ENCODE measurements at places on chromosomes 7 and 10. TPM values are rescaled to one million over a fixed set of nuclear protein-coding genes. Genes with fewer than 3 reads are reported as not detected.

Gene ARHGAP12
- 37.2 TPM for total RNA-seq

DNA sequence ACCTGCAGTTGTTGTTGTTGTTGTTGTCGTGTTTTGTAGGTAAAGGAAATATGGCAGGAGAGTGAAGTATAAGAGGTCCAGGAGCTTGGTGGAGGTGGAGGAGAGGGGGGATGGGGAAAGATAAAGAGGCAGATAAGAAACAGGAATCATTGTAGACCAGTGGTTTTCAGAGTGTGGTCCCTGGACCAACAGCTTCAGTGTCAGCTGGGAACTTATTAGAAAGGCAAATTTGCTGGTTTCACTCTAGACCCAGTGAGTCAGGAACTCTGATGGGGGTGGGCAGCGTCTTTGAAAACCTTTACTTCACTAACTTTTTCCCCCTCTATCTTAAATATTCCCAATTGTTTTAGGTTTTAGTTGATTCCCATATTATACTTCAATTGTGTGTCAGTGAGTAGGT, 241.5 kb downstream of the AUTS2 start:
- H3K27me3 ChIP-seq, result no peaks in the 10 kb centered on the region
- H3K27ac ChIP-seq, result no peak overlapping the region
- H3K36me3 ChIP-seq, result no peaks in the 10 kb centered on the region
- no peak overlapping the region for H3K4me3 ChIP-seq

Gene TMEM26
- total RNA-seq, result 0.27 TPM

DNA sequence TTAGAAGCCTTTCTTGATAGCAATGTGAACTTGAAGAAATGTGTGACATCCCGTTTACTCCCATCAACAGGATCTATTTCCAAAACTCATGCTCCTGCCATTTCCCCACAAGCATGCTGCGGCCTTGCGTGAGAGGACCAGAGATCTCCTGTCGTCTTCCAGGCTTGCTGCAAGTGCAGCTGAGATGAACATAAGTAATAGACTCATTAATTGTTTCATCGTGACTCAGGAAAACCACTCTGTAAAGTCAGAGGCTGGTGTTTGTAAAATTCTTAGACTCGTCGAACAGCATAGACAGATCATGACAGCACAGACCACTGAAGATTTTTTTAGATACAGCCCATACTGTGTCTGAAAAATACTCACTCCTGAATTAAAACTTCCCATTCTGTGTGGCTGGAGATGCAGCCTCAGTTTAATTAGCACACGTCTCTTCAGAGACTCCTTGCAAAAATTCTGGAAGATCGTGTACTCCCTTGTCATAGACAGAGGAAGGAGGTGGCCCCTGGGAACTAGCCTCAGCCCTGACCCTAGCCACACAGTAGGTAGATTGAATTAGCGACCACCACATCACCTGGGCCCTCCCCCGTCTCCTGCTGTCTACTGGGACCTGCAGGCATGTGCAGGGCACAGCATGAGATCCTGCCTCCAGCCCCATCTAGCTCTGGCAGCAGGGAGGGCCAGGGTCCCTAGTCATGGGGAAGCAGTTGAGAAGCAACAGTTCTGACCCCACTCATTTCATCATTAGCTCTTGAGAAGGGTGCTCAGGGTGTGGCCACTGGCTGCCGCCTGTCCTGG, 226.0 kb downstream of the CELF2 start:
- DNase-seq, result no peak
- H3K4me1 ChIP-seq, result peaks cover 6% of the 10 kb centered on the region
- H3K27ac ChIP-seq, result no peak overlapping the region
- no peaks in the 10 kb centered on the region for H3K36me3 ChIP-seq
- H3K27me3 ChIP-seq, result no peaks in the 10 kb centered on the region
- no peak overlapping the region for H3K4me3 ChIP-seq

DNA sequence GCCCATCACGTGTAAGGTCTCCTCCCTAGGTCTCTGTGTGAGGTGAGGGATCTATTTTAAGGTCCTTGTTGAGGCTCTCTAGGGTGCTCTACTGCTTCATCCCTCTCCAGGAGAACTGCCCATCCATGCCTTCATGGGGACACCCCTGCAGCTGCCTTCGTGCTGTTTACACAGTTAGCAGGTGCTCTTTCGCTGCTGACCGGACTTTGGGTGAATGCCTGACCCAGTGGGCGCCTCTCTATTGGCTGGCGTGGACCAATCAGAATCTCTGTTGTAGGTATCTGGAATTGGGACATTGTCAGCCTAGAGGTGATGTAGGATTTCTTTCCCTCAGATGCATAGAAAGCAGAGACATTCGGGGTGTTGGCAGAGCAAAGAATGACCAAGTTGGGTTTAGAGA, 38.7 kb upstream of the HMX3 start:
- DNase-seq, result no peak
- H3K27ac ChIP-seq, result no peak overlapping the region
- no peak overlapping the region for H3K4me3 ChIP-seq
- H3K36me3 ChIP-seq, result no peaks in the 10 kb centered on the region
- H3K4me1 ChIP-seq, result no peaks in the 10 kb centered on the region
- no peaks in the 10 kb centered on the region for H3K27me3 ChIP-seq

DNA sequence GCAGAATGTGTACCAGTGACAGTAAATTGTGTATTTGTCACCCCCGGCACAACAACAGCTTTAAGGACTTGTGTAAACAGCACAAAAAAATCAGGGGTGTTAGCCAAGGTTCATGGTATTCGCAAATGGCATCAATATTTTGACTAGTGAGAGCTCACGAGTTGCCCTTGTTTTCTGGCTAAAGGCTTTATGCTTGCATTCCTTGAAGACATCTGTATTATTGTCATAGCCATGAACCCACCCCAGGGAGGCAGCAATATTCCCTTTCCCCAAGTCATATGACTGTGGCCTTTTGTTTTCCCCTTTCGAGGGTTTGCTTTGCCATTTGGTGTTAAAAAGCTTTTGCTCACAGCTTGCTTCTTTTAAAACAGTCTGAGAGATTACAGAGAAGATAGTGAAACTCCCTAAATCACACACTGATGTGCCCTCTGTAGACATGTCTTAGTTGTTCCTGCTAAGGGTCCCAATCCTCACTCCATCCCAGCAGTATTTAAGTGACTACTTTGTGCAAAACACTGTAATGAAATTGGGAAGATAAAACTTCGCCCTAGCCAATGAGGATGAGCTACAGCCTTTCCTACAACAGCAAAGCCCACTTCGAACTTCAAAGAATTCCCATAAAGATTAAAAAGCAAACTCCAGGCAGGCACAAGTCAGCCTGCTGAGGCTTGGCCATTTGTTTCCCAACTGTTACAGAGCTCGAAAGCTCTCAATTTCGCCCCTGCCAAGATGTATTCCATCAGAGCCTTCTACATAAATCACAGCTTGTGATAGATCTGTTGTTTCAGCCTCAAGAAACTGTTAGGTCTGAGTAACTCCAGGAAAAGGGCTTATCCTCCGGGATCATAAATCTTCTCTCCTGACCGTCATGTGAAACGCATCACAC, 172.3 kb downstream of the ADAM12 start:
- no peaks in the 10 kb centered on the region for H3K27me3 ChIP-seq
- H3K27ac ChIP-seq, result no peak overlapping the region
- no peak overlapping the region for H3K4me3 ChIP-seq
- no peaks in the 10 kb centered on the region for H3K36me3 ChIP-seq

- H3K27ac ChIP-seq, result no peak overlapping the region
- no peaks in the 10 kb centered on the region for H3K36me3 ChIP-seq
- no peak for DNase-seq
- H3K27me3 ChIP-seq, result no peaks in the 10 kb centered on the region
- H3K4me1 ChIP-seq, result no peaks in the 10 kb centered on the region
Observed at GRCh38 chr7:25196132-25196896, 32.0 kb downstream of the NPVF start.

Gene PNLIPRP3
- 1.1 TPM for total RNA-seq

DNA sequence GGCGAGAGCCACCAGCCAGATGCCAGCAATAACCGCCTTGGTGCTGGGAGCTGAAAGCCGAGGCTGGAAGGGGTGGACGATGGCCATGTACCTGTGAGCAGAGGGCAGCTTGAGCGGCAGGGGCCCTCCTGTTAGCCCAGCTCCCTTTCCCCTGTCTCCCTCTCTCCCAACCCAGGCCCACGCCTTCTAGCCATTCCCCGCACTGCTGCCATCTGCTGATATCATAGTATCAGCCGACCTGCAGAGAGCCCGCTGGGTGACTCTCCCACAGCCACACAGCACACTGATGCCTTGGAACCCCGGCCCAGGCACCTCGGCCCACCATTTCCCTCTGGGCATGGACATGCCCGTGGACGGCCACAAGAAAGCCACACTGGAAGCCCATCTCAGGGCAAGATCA, 1.7 kb downstream of the TACR2 start:
- H3K27me3 ChIP-seq, result no peaks in the 10 kb centered on the region
- peaks cover 20% of the 10 kb centered on the region for H3K4me1 ChIP-seq
- no peak overlapping the region for H3K27ac ChIP-seq
- H3K36me3 ChIP-seq, result no peaks in the 10 kb centered on the region

Gene GRM3
- not detected for total RNA-seq

DNA sequence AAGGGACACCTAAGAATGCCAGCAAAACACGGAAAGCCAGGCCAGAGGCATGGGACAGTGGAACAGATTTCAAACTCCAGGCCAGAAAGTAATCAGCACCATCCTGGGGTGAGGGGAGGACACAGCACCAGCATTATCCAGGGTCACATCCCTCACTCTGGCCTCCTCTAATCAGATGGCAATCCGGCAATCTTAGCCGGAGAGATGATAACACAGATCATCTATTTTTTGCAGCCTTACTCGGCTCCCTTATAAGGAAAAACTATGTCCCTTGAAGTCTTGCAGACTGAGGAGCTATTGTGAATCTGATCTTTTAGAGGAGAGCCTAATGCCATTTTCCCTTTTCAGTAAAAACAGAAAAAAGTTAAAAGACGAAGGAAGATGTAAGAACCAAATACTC, 16.5 kb downstream of the TRIL start:
- DNase-seq, result no peak
- H3K27me3 ChIP-seq, result no peaks in the 10 kb centered on the region
- H3K4me3 ChIP-seq, result no peak overlapping the region
- H3K27ac ChIP-seq, result no peak overlapping the region

- H3K36me3 ChIP-seq, result no peaks in the 10 kb centered on the region
- no peaks in the 10 kb centered on the region for H3K4me1 ChIP-seq
- no peak for DNase-seq
Observed at GRCh38 chr10:16662923-16663322, 141.2 kb upstream of the C1QL3 start.

Gene NANOS1
- 1.4 TPM for total RNA-seq

DNA sequence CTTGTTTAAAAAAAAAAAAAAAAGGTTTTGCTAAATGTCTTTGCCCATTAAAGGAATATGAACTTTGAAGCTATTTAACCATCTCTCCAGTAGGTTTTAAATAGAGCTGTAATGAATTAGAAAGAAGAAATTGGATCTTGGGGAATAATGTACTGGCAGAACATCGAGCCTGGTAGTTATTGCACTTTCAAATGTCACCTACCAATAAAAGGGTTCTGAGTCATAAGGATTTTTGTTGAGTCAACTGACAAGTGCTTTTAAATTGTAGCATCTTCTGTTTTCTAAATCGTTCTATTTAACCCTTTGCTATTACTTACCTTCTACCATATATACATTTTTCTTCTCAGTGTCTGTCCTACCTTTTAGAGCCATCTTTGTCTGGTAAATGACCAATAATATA, 10.7 kb downstream of the CUTC start:
- peaks cover 36% of the 10 kb centered on the region for H3K36me3 ChIP-seq
- H3K4me3 ChIP-seq, result no peak overlapping the region
- no peak for DNase-seq

DNA sequence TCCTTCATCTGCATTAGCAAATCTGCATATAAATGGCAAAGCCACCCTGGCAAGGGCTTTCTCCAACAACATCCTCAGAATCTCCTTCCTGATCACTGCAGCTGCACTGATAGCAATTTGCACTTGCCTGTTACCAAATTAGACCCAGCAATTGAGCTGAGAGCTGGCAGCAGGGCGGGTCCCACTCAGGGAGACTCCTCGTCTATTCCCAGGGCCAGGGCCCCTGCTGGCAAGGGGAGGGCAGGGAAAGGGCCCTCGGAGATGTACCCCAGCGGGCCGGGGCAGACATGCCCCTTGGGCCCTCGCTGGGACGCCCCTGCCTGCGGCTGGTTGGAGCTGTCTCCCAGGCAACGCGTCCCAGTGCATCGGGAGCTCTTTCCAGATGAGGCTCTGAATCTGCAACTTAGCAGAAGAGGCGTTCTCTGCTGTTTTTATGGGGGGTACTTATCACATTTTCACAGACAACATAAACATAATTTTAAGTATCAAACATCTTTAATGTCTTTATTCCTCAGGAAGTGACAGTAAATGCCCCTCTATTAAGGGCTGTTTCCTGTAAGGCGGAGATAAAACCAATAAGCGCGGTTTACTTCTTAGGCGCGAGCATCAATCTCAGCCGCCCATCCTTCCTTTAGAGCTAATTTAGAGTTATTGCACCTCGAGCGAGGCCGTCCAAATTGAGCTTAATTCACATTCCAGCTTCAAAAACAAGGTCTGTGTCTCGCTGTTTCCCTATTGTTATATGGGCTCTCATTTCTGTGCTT, 249.0 kb upstream of the PPP2R2D start:
- H3K27ac ChIP-seq, result no peak overlapping the region
- H3K4me3 ChIP-seq, result no peak overlapping the region
- H3K4me1 ChIP-seq, result no peaks in the 10 kb centered on the region
- no peaks in the 10 kb centered on the region for H3K36me3 ChIP-seq

Gene C7orf33
- not detected for total RNA-seq

Gene ZNF425
- 3.1 TPM for total RNA-seq

GRCh38 chr7:31955021-31955420, 115.2 kb downstream of the PDE1C start:
- H3K27me3 ChIP-seq, result no peaks in the 10 kb centered on the region
- H3K4me3 ChIP-seq, result no peak overlapping the region
- H3K4me1 ChIP-seq, result no peaks in the 10 kb centered on the region
- H3K36me3 ChIP-seq, result no peaks in the 10 kb centered on the region
- no peak for DNase-seq

Gene TMEM178B
- total RNA-seq, result 0.92 TPM

DNA sequence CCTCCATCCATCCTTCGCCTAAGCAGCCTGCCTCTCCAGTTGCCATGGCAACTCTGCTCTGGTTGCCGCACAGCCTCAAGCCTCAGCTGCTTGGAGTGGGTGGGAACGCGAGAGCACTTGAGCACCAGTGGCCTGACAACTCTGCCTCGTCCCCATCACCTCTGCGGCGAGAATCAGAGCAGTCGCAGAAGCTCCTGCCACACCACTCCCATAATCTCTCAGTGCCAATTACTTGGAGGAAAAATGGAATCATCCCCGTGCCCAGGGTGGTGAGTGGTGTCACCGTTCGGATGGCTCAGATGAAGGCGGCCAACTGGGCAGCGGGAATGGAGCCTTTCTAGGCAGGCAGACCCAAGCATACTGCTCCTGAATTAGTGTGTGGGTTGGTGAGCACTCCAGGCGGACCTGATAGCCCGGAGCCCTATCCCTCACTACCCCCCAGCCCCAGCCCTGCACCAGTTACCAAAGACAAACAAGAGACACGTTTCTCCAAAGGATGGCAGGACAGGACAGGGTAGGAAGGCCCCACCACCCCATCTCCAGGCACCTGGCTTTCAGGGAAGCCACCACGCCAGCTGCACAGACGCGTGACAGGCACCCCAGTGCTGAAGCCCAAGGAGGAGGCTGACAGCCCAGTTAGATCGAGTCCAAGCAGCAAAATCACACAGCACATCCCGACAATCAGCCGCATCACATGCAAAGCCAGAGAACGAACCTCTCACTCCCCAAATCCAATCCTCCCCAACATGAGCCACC, 335.4 kb downstream of the PTPRN2 start:
- no peaks in the 10 kb centered on the region for H3K27me3 ChIP-seq
- H3K4me3 ChIP-seq, result no peak overlapping the region
- no peaks in the 10 kb centered on the region for H3K36me3 ChIP-seq
- H3K4me1 ChIP-seq, result no peaks in the 10 kb centered on the region
- DNase-seq, result no peak

- H3K4me3 ChIP-seq, result no peak overlapping the region
- DNase-seq, result no peak
- no peaks in the 10 kb centered on the region for H3K4me1 ChIP-seq
- H3K27me3 ChIP-seq, result no peaks in the 10 kb centered on the region
Observed at GRCh38 chr7:12709726-12710502, 22.5 kb downstream of the ARL4A start.

Gene SFRP5
- total RNA-seq, result 1.8 TPM

Measured in thoracic aorta (tissue), 2 donors.